ENCODE measurements at places on chromosomes 3 and 15.
A peak's percentile ranks its signal among the peaks of the same experiment; 100 is the strongest.

DNA sequence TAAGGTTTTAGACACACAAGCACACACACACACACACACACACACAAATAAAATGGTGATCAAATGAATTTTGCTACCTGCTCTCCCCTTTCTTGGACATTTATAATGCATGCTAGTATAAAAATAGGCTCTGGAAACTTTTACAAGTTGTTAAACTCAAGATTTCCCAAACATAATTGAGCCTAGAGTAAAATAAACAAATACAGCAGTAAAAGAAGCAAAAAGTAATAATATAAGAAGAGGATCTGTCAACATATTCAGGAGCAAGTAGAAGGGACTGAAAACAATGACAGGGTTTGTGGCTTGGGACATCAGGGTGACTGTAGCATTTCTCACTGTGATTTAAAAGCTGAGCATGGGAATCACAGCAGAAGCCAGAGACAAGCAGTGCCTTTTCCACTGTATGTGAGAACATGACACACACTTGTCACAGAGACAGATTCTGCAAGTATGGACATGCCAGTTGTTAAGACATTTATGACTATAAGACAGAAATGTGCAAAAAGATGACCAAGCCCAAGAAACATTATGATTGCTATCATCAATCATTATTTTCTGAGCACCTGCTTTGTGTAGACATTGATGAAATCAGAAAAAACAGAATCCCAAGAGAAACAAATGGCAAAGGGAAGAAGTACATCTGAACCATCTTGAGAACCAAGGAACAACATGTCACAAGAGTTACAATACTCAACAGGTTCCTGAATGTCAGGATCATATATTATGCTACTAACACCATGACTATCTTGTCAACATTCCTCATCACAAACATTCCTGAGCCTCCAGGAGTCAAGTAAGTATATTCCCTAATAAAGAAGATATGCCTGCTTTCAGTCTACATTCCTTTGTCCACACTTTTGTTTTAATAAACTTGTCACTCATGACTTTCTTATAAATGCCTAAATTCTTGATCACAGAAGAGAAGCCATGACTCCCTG lies 7.1 kb downstream of the THRB start:
- no peak for DNase-seq

- DNase-seq: no peak
These were observed 459.1 kb upstream of the BCHE start for GRCh38 chr3:166296179-166296783.

GRCh38 chr15:81181220-81181619 lies 15.5 kb upstream of the IL16 start:
- no peak for DNase-seq

- DNase-seq: no peak
These were observed 793 bp downstream of the APOD start for GRCh38 chr3:195582947-195583346.

GRCh38 chr3:69182588-69183316 lies 60.4 kb upstream of the LMOD3 start:
- peak; percentile 40 for DNase-seq

DNA sequence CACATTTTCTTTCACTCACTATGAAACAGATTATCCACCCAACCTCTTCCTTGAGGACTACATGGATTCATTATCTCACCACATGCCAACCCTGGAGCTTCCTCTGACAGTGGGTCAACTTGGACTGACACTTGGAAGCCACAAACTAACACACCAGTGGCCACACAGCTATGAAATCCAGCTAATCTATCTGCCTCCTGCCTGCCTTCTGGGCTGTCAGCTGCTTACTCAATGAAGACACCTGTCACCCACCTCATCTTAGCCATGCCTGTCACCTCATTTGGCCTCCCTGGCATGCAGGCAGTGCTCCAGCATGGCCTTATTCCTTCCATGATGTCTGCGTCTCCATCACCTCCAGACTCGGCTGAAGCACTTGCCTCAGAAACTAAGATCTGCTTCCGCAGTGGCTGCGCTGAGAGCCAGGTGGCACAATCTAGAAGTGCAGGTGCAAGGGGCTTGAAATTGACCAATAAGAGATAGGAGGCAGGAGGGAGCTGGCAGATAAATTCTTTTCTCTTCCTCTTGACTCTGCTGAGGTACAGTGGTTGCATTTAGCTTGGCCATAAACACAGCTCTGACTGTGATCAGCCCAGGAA lies 105.2 kb upstream of the RNF7 start:
- DNase-seq: peak; percentile 25

DNA sequence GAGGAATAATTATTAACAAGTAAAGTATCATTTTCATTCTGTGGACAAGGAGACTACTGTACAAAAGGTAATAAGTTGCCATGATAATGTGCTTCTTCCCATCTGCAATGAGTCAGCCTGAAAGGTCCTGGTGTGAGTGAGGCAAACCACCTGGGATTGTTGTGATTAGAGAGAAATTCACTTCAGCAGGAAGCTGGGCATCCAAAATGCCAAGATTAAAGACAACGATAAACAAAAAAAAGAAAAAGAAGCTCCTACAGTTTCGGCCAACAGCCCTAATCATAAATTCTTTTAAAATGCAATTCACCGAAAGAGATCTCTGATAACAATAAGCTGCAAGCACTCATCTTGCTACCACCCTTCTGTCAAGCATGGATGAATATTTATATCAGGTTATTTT lies 507.8 kb downstream of the TUSC7 start:
- DNase-seq: no peak

- DNase-seq: no peak
These were observed 331.6 kb upstream of the ARL6 start for GRCh38 chr3:97432914-97433313.

GRCh38 chr3:113275929-113276750 lies 64.8 kb downstream of the BOC start:
- DNase-seq: peak; percentile 79

DNA sequence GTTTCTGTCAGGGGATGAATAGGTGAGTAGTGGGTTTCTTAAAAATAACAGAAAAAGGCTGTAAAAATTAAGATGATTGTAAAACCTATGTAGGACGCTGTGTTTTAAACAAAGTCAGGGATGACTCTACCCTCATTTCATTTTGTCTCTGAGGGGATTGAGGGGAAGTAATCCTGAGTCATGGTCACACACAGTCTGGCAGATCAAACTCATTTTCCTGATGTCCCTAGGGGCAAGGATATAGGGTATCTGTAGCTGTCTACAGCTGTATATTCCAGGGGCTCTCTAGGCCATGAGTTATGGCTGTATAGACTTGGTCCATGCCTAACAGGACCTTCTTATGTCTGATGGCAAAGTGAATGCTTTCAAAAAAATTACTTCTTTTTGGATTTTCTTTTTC lies 421.1 kb downstream of the PDCD6IP start:
- no peak for DNase-seq

- DNase-seq: peak; percentile 87
These were observed 68.4 kb upstream of the LARS2 start for GRCh38 chr3:45319996-45320305.

DNA sequence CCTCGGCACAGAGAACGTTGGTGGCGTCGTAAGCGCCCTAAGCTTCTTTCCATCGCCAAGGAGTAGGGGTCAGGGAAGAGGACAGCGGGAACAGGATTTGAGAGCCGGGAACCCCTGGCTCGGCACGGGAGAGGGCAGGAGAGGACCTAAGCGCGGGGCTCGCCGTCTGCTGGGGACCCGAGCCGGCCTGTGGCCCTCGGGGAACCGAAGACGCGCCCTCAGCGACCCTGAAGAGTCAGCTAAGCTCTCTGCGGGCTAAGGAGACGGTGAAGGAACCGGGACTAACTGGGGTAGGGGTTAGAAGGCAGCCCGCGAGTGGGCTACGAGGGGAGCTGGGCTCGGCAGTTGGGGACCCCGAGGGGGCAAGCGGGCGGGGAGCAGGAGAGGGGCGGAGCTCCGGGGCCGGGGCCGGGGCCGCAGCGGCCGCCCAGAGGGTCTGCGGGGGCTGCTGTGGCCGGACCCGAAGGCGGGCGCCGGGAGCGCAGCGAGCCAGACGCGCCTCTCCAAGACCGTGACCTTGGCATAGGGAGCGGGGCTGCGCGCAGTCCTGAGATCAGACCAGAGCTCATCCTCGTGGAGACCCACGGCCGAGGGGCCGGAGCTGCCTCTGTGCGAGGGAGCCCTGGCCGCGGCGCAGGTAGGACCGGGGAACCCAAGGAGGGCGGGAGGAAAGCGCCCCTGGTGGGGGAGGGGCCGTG lies 574 bp downstream of the CASR start:
- no peak for DNase-seq

DNA sequence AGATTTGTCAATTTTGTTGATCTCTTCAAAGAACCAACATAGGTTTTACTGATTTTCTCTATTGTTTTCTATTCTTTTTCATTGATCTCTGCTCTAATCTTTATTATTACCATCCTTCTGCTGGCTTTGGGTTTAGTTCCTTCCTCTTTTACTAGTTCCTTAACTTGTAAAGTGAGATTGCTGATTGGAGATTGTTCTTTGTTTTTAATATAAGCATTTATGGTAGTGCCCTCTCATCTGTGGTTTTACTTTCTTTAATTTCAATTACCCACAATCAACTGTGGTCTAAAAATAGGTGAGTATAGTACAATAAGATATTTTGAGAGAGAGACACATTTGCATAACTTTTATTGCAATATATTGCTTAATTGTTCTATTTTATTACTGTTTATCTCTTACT lies 13.2 kb upstream of the CLRN1 start:
- DNase-seq: no peak

- DNase-seq: no peak
These were observed 993.2 kb downstream of the OTOL1 start for GRCh38 chr3:162489853-162490252.

DNA sequence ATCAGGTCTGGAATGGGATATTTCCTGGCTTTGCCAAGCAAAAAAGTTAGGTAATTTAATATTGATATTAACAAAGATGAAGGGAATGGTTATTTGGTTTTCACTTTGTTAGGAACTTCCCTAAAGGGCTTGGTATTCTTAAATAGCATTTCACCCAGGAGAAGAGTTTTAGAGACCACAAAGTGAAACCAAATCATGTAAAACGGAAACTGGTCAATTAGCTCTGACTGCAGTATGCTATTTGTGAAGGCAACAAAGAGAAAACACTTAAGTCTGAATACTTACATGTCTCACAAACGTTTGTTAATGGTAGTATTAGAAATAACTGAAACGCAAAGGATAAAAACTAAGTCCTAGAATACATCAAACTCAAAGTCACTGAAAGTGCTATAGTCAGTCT lies 32.4 kb upstream of the SETMAR start:
- no peak for DNase-seq

DNA sequence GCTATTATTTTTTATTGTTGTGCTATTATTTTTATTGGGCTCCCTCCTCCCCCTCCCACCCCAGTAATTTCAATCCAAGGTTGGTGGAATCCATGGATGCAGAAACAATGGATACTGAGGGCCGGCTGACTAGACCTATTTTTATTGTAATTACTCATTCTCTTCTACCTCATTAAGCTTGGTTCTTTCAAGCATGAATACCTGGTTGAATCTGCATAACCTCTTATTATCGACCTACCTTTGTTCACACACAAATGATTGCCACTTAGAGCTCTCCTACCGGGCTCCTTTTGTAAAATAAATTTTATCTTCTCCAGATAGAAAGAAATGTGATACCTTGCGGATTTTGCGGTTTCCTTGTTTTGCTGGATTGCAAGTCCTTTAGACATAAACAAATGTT lies 31.6 kb downstream of the BTD start:
- no peak for DNase-seq

DNA sequence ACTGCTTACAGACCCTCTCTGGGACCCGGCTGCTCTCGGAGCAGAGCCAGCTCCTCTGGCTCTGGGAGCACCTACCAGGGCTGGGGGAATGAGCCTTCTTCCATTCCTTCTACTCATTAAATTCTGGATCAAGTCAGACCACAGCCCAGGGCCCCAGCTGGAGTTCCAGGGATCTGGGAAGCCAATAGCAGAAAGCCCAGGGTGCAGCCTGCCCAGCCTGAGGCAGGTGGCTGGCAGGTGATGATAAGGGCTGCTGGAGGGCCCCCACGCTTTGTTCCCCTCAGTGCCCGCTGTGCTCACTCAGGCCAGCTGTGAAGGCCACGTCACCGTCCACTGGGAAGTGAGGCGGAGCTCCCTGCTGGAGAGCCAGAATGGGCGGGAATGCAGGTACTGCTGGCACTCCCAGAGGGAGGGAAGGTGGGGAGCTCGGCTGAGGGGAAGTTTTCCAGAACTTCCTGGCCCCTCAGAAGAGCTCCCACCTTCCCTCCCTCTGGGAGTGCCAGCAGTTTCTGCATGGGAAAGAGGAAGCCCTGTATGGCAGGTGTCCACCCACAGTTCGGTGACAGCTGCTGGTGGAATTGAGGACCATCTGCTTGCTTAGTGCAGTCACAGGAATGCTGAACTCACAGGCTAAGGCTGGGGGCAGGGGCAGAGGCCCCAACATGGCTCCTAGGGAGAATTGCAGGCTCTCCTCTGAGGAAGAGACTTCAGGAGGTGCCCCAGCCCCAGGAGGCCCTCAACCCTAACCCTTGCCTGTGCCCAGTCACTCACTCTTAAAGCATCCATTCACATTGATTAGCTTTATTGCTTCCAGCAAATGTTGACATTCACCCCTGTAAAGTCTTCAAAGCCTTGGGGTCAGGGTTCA lies 12.6 kb upstream of the RTP3 start:
- DNase-seq: peak; percentile 91

DNA sequence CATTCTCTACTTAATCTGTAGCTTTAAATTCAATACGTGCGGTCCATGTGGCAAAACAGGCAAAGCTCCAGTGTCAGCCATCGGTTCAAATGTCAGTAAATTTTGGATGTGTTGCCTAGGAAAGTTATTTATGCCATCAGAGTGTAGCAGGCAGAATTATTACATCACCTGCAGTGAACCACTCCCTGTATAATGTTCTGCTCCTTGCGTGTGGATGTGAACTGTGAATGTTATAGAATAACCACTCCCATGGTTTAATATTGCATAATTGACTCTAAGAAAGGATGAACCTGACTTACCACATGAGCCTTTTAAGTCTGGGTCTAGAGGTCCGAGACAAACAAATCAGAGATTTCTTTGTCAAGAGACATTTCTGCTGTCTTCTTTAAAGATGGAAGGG lies 145.5 kb downstream of the GOLIM4 start:
- no peak for DNase-seq

DNA sequence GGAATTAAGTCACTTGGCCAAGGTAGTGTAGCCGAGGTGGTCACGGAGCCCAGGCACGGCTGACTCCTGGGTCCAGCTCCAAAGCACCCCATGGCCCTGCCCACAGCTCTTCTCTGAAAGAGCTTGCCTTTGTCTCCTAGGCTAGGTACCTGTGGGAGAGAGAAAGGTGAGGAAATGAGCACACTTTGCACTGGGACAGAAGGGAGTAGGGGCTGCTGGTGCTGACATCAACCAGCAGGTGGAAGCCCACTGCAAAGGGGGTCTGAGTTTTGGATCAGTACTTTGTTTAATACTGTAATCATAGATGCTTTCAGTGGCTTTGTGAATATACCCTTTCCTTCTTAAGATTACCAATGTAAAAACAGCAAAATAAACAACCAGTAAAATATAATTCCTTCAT lies 128.3 kb upstream of the EIF1B start:
- DNase-seq: no peak

- no peak for DNase-seq
These were observed 92.1 kb downstream of the DUT start for GRCh38 chr15:48423342-48423741.

- no peak for DNase-seq
These were observed 83.3 kb downstream of the FGF7 start for GRCh38 chr15:49506341-49506740.
